Motor neuron (in vitro differentiated cells): ENCODE measurements at places on chromosomes 16 and 17.

- no peak for ATAC-seq
These were observed 1026.8 kb downstream of the CDH11 start for GRCh38 chr16:64094992-64095634.

DNA sequence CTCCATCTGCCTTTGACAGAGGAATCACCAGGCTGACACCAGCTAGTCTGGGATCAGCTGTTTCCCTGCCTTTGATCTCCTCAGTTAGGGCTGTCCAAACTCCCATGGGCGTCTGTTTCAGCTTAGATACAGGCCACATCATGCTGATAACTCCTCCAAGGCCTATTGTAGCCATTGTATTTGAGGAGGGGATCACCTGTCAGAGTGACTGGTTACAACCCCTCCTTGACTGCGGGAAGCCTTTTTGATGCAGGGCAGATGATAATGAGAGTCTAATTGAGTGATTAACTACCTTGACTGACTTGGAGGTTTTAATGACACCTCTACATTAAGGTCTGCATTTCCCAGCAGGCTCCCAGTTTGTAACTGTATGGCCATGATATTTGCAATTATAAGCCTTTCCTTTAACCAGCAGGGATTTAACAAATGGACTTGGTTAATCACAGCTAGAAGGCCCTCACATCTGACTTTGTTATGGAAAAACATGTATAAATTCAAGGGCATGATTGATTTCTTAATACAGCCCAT, 863.5 kb downstream of the KCNJ2 start:
- ATAC-seq: peak; percentile 54

DNA sequence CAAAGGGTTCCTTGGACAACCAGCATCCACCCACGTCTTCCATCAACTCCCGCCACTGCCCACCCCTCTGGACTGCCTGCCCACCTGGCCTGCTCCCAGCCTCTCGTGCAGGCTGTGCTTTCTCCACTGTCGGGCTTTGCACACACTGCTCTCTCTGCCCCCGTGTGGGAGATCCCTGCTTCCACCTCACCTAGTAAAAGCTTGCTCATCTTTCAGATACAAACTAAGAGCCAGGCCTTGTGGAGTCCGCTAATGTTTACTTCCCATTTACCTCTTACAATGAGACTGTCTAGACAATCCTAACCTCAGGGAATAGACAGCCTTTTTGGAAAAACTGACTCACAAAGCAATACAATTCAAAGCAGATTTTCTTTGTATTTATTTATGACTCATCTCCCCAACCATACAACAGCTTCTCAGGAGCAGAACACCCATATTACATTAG, 67.6 kb downstream of the USP31 start:
- peak; percentile 37 for ATAC-seq

DNA sequence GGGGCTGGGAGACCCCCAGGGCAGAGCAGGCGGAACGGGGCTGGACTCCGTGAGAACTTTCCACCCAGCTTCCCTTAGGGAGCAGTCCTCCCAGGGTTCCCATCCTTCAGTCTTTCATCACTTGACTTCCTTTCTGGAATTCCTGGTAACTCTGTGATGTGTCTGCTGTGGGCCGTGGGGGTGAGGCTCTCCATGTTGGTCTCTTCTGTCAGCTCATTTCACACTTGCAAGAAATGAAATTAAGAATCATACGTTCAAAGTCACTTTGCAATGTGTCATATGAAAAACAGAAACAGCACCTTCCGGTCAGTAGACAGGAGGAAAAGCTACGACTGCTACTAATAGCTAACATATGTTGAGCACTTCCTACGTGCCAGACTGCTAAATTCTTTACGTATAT, 5.4 kb upstream of the BBS2 start:
- ATAC-seq: peak; percentile 36

DNA sequence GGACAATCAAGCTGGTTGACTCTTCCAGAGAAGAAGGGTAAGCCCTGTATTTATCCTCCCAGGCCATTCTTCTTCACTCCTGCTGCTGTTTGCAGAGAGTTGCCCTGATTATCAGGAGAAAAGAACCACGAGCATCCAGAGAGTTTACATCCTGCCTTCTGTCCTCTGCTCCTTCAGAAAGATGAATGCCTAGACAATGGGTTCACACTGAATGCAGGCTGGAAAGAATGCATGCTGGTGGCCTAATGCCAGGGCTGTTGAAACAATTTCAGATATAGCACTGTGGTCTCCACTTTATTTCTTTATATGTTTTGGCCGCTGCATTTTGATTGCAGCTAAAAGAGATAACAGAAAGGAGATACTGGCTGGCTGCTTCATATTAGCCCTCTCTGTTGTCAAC, 21.2 kb upstream of the HAS3 start:
- ATAC-seq: no peak

DNA sequence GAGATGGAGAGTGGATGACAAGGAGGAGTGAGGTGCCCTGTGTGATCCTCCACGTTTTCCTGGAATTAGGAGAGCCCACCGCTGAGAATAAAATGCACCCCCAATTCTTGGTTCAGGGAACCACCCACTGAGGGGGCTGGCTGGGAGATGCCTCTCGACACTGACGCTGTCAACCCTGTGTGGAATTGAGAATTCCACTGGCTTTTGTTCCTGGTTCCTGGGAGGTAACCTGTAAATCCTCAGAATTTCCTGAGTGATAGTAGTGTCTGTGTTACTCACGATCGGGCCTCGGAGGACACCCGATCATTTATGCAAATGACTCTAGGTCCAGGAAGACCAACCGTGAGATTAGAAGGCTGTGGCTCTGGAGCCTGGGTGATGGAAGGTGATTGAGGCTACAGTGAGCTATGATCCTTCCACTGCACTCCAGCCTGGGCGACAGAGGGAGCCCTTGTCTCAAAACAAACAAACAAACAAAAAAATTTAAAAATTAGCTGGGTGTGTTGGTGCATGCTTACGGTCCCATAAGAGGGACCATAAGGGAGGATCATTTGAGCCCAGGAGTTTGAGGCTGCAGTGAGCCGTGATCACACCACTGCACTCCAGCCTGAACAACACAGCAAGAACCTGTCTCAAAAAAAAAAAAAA, 11.7 kb upstream of the PRPSAP1 start:
- no peak for ATAC-seq

DNA sequence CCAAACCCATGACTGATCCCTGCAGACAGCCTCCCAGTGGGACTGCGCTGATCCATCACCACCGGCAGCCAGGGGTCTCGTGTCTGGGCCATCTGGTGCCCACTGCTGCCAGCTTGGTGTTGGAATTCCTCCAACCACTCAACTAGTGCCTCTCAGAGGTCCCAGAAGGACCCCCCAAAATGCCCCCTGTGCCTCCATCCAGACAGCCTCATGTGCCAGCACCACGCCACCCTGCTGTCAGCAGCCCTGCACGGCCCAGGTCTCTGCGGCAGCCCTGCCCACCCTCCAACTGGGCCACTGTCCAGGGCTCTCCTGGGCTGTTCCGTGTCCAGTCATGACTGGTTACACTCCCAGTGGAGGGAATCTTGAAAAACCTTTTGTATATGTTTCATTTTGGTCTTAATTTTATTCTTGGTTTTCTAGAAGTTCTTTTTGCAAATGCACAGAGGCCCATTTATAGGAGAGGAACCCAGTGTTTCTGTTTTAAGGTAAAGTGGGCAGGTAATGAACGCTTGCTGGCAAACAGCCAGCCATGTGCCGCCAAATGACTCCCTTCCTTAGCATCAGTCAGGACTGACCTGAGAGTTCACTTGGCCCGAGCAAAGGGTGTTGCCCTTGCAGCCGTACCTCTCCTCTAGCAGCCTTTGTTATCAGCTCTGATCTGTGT, 34.6 kb downstream of the GRIN2C start:
- no peak for ATAC-seq

- ATAC-seq: no peak
These were observed 171.4 kb downstream of the RBFOX3 start for GRCh38 chr17:79439493-79439892.

DNA sequence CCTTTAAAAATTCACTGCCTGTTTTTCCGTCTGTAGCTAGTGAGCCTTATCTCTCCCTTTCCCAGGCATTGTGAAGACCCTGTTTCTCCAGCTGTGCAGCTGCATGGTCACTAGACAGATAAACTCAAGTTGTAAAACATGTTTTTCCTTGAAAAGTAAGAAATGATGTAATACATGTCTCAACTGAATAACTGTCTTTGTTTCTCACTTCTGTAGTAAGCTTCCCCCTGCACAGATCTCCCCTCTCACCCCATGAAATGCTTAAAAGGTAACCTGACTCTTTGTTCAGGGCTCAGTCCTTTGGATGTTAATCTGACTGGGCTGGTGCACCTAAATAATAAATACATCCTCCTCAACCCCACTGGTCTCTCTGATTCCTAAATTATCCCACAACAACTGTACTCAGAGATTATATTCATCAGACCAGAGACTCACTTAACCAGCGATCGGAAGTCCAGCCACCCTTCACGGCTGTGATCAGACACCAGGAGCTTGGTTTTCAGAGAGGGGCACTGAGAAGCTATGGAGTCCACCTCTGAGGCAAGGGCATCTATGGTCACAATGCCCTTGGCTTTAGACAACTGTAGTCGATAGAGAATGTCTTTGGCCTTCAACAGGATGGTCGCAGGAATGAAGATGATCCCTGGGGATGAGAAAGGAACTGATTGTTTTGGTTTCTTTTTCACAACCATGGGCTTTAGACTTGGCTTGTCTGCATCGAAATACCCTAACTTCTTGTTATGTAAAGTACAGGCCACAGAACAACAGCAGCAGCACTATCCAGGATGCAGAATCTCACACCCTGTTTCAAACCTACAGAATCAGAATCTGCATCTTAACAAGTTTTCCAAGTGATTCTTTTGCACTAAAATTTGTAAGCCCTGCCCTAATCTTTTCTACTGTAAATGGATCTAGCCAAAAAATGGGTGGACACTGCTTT, 15.4 kb downstream of the ACSM1 start:
- ATAC-seq: no peak

DNA sequence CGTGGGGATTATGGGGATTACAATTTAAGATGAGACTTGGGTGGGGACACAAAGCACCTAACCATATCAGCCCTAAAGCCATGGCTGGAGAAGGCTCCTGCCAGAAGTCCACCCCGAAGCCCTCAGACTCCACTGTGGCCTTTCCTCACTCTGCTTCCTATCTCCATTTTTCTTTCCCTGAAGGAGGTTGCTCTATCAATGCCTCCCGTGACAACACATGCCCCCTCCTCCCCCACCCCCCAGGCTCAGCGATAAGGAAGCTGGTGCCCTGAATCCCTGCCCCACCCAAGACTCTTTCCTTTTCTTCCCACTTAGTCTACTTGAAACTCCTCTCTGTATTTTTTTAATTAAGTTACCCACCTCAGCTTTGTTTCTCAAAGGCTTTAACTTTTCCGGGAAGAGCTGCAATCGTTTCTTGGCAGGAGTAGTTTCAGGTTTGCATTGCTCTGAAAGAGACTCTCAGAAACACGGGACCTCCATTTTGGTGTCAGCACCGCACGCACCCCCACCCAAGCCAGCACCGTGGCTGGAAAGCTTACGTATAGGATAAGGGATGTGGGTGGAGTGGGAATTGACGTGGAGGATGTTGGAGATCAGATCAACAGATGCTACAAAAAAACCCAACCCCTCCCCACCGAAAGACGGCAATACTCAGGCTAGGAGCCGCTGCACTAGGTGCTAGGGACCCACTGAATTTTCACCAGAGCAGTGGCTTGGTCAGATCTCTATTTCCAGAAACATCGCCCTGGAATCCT, 15.2 kb upstream of the CA4 start:
- peak; percentile 2 for ATAC-seq

GRCh38 chr17:17150448-17150800, 55.7 kb downstream of the PLD6 start:
- ATAC-seq: no peak

DNA sequence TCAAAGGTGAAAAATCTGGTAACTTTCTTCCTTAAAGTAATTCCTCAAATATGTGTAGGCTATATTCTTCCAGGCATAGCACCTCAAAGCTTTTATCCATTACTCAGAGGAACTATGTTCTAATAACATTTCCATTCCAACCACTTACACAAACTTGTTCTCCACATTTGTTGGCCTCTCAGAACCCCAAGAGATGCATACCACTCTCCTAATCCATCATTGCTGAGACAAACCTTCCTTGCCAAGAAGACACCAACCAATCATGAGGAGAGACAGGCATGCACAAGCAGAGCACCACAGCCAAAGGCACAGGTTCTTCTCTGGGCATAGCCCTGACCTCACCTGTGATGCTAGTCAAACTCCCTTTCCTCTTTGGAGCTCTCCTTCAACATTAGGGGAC, 20.9 kb downstream of the CDH11 start:
- no peak for ATAC-seq
